Tracheal epithelial cell (primary cell): ENCODE measurements at places on chromosomes 7 and 10. TPM values are rescaled to one million over a fixed set of nuclear protein-coding genes. Genes with fewer than 3 reads are reported as not detected.

The GPC2 gene
- total RNA-seq, result 2.2 and 3.0 TPM in 2 replicates

The ARL3 gene
- total RNA-seq, result 3.8 and 4.6 TPM in 2 replicates

The MYH16 gene
- under 0.01 and 1.2 TPM in 2 replicates for total RNA-seq

The SEPHS1 gene
- total RNA-seq, result 15.3 and 20.7 TPM in 2 replicates

The FAM24A gene
- not detected in 2 replicates for total RNA-seq

The MYL7 gene
- total RNA-seq, result not detected in 2 replicates
